NCI-H748 treated with DMSO at 0.1 percent for 48 hours (cell line): ENCODE measurements at places on chromosomes 16 and 17.

GRCh38 chr16:7997966-7998365, 592.3 kb downstream of the TMEM114 start:
- DNase-seq: no peak

DNA sequence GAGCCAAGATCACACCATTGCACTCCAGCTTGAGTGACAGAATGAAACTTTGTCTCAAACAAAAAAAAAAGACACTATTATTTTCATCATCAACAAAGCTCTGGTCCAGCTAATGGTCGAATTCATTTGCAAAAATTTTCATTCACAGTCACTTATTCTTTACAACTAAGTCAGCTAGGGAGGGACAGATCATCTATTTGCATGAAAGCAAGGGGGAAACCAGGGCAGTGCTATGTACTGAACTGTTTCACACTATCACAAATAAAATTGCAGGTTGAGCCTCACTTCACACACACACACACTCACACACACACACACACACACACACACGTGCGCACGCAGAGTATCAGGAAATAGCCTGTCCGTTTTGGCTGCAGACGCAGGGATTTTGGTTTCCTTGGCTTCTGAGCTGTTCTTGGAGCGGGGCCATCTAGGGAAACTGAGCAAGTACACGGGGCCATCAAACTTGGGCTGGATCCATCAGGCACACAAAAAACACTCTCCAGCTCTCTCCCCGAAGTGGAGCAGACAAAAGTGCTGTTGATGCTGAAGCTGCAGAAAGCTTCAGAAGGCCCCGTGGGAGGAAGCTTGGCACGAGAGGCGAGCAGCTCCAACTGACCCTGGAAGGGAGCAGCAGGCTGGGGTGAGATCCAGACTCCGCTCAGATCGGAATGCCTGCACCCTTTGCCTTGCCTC, 44.3 kb upstream of the HELZ start:
- no peak for DNase-seq

DNA sequence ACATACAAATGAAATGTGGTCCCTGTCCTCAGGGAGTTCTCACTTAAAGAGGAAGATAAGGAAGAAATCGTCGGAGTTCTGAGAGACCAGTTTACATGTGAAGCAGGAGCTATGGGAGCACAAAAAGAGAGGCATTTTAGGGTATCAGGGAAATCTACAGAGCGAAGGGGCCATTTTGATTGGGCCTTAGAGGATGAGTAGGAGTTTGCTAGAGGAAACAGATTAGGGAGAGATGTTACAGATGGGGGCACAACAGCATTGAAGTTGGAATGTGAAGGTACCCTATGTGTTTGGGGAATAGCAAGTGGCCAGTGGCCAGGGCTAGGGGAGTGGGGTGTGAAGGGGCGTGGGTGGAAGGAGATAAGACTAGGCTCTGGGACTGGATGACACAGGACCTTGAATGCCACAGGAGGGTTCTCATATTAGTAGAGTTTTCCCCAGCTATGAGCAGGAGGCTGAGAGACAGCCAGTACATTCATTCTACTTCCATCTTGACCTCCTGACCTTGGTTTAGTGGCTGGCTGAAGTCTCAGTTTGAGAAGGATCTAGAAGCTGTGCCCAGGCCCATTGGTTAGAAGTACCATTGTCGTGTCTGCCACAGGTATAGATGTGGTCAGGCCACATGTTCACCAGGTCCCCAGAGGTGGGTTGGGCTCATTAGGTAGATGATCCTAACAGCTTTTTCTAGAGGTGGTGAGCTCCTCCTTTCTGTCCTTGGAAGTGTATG, 34.8 kb downstream of the CPNE2 start:
- DNase-seq: no peak

DNA sequence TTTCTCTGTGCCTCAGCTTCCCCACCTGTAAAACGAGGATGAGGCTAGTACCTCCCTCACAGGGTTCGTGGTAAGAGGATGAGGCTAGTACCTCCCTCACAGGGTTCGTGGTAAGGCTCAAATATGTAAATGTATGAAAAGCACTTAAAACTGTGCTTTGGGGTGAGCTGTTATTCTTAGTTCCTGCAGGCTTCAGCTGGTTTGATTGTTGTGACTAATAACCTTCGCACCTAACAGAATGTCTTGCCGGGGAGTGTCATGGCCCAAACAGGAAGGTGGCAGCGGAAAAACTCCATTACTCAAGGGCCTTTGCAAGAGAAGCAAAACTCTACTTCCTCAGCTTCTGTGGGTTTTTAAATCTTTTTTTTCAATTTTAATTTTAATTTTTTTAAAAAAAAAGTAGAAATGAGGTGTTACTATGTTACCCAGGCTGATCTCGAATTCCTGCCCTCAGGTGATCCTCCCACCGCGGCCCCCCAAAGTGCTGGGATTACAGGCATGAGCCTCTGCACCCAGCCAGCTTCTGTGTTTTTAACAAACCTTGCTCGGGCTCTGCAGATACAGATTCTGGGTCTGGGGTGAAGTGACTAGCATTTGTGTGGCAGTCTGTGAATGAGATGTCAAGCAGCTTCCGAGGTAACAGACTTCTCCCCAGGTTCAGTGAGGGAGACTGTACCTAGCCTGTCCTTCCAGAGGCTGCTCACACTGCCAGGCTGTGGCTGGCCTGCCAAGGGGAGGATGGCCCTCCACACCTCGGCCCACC, 103.0 kb downstream of the RAB11FIP4 start:
- no peak for DNase-seq

- no peak for DNase-seq
Measured at GRCh38 chr17:83187782-83188311, 108.4 kb downstream of the METRNL start.
